ENCODE measurements at places on chromosomes 6 and 20. TPM values are rescaled to one million over a fixed set of nuclear protein-coding genes. Genes with fewer than 3 reads are reported as not detected.

EPPIN gene
- polyA plus RNA-seq, result 0.41 TPM

TMEM14A gene
- polyA plus RNA-seq, result 129 TPM

SOX18 gene
- 8.7 TPM for polyA plus RNA-seq

GZF1 gene
- 21.1 TPM for polyA plus RNA-seq

VGLL2 gene
- 0.71 TPM for polyA plus RNA-seq

CLPSL2 gene
- 0.56 TPM for polyA plus RNA-seq

PI16 gene
- polyA plus RNA-seq, result 22.7 TPM

OPRM1 gene
- 2.5 TPM for polyA plus RNA-seq

XKR7 gene
- polyA plus RNA-seq, result 7.9 TPM

TCF21 gene
- 0.95 TPM for polyA plus RNA-seq

MICA gene
- 4.2 TPM for polyA plus RNA-seq

TBXT gene
- not detected for polyA plus RNA-seq

HLA-DQB2 gene
- 0.76 TPM for polyA plus RNA-seq

GPR6 gene
- polyA plus RNA-seq, result 0.99 TPM

SLC35D3 gene
- polyA plus RNA-seq, result 0.54 TPM

PSMB9 gene
- 6.1 TPM for polyA plus RNA-seq

INSM1 gene
- 1.4 TPM for polyA plus RNA-seq

AK9 gene
- 18.6 TPM for polyA plus RNA-seq

SIRPG gene
- not detected for polyA plus RNA-seq

IRF4 gene
- polyA plus RNA-seq, result 0.11 TPM

ENPP5 gene
- 5.6 TPM for polyA plus RNA-seq

MAFB gene
- polyA plus RNA-seq, result 15.5 TPM

LST1 gene
- polyA plus RNA-seq, result 9.0 TPM

ADGRG6 gene
- 5.9 TPM for polyA plus RNA-seq

ZC3H12D gene
- 0.79 TPM for polyA plus RNA-seq

PACSIN1 gene
- 34.8 TPM for polyA plus RNA-seq

HAO1 gene
- not detected for polyA plus RNA-seq

NR2E1 gene
- not detected for polyA plus RNA-seq

NRN1 gene
- polyA plus RNA-seq, result 100 TPM

KIZ gene
- polyA plus RNA-seq, result 38.0 TPM

GLP1R gene
- 1.3 TPM for polyA plus RNA-seq

PDYN gene
- polyA plus RNA-seq, result 6.7 TPM

PRL gene
- 0.87 TPM for polyA plus RNA-seq

ESR1 gene
- 1.6 TPM for polyA plus RNA-seq

TJAP1 gene
- polyA plus RNA-seq, result 33.9 TPM

DEFB132 gene
- not detected for polyA plus RNA-seq

TRIM15 gene
- polyA plus RNA-seq, result not detected

SGK2 gene
- 10.4 TPM for polyA plus RNA-seq

OR2J3 gene
- not detected for polyA plus RNA-seq

SCRT2 gene
- polyA plus RNA-seq, result 9.8 TPM

TTBK1 gene
- 26.3 TPM for polyA plus RNA-seq

CLDN20 gene
- 0.71 TPM for polyA plus RNA-seq

NFKBIE gene
- polyA plus RNA-seq, result 15.0 TPM

SCUBE3 gene
- polyA plus RNA-seq, result 11.5 TPM

CD40 gene
- 6.5 TPM for polyA plus RNA-seq

CST5 gene
- not detected for polyA plus RNA-seq

CPXM1 gene
- 84.9 TPM for polyA plus RNA-seq

RAET1E gene
- 0.32 TPM for polyA plus RNA-seq

KCNB1 gene
- polyA plus RNA-seq, result 13.2 TPM

ANKRD66 gene
- 3.2 TPM for polyA plus RNA-seq
